ENCODE measurements at places on chromosomes 11 and 22.

DNA sequence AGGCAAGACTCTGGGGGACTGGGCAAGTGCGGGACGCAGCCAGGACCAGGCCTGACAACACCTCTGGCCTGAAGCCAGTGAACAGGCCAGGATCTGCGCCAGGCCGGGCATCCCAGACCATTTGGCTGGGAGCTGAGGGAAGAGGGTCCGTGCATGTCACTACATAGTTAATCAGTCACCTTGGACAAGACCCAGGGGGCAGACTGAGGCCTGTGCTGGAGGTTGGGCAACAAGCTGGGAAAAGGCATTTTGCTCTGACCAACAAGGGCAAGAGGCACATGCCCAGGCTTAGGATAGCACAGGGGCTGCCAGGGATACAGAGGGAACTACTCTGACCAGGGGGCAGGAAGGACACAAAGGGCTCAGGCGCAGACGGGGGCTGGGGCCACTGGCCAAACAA lies 7.0 kb upstream of the CHADL start:
- DNase-seq = no peak

- DNase-seq = no peak
These were observed 87.9 kb upstream of the CLPB start for GRCh38 chr11:72522186-72522585.

GRCh38 chr11:88689548-88690240 lies 352.2 kb upstream of the CTSC start:
- DNase-seq = no peak

DNA sequence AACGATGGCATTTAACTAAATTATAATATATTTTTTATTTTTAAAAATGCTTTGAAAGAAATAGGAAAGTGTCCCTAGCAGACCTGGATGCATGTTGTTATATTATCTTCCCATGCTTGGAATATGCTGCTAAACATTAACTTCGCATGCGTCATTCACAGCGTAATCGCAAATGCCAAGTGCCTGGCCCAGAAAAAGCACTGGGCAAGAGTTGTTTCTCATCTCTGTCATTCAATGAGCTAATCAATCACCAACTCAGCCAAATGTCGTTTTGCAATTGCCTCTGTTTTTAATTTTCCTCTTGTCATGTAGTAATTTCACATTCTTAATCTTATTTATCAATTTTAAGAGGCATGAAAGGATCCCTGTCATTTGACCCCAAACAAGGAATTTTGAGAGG lies 1421.9 kb downstream of the BRD1 start:
- no peak for DNase-seq

DNA sequence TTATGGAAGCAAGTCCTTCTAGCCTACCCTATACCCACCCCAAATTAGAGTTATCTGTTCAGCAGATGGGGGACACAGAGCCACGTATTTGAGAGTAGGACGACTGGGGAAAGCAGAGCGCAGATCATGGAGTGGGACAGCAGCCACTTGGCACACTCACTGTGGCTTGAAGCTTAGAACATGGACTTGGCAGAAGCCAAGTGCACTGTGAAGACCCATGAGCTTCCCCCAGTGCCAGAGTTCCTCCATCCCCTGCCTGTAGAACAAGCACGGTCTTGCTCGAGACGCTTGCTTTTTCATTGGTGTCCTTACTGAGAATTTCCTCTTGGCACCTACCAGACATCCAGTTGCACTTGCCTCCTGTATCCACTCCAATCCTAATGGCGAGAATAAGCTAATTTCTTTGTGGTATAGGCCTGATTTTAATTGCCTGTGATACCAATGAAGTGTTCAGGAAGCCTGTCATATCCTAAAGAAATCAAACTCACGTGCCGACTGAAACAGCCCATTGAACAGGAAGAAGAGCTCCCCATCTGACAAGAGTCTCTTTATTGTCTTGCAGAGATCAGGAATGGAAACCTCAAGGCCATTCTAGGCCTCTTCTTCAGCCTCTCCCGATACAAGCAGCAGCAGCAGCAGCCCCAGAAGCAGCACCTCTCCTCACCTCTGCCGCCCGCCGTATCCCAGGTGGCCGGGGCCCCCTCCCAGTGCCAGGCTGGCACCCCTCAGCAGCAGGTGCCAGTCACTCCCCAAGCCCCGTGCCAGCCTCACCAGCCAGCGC lies 166.9 kb downstream of the NAV2 start:
- DNase-seq = no peak

DNA sequence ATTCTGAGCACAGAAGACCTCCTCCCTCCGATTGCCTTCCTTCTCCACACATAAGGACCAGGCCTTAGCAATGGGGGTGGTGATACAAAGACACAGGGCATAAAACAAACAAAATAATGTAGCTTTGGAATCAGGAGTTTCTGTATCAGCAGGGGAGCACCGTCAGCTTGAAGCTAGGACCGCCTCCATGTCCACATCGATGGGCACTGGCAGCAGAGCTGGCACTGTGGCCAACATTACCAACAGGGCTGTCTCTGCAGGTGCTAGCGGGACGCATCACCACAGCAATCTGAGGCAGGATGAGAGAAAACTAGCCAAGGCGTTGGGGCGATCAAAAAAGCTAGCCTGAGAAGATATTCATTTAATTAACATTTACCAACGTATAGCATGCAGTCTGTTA lies 201.4 kb downstream of the MAML2 start:
- DNase-seq = no peak

GRCh38 chr11:78268591-78269410 lies 80.1 kb downstream of the USP35 start:
- no peak for DNase-seq

DNA sequence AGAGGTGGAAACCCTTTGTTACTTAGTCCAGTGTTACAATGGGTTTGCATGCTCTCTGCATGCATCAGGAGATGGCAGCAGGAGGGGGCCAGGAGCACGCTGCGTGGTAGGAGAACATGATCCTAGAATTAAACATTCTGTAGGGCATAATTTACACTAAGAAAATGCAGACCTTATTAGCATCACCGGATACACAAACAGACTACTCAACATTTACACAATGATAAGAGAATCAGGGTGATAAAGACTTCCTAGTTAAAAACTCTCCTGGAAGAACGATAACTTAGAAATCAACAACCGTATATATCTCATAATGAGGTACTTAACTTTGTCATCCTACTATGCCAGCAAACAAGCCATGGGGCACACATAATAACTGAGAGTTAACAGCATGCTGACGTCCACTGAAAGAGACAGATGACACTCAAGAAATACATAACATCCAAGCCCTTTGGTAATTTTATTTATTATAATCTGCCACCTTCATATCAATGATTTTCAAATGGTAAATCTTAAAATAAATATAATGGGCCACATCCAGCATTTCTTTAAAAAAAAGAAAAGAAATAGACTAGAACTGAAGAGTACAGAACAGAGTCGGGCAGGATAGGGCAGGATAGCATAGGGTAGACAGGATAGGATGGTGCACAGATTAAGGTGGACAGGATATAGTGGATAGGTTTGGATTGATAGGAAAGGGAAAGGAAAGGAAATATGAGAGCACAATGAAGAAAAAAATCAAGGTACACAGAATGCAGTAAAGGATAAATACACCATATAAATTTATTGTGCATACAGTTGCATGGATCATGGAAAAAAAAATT lies 27.5 kb downstream of the CADM1 start:
- no peak for DNase-seq

- DNase-seq = no peak
These were observed 33.9 kb upstream of the RIC3 start for GRCh38 chr11:8202516-8203413.

DNA sequence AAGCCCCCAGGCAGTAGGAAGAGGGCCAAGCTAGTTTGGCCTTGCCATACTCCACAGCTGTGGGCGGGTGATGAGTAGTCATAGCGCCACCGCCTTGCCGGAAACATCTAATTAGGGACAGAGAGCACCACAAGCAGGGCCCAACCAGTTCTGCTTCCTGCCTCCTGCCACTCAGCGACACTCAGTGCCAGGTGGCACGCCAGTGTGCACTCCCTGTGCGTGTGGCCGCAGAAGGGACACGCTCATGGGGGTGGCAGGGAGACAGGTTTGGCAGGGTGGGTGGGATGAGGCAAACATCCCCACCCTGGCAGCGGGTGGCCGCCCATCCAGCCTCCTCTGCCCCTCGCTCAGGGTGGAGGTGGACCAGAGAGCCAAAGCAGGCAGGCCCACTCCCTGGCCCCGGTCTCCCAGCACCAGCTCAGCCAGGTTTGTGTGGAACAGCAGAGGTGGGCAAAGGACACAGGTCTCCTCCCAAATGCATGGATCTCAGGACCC lies 4.9 kb downstream of the OVOL1 start:
- peak; percentile 68 for DNase-seq

DNA sequence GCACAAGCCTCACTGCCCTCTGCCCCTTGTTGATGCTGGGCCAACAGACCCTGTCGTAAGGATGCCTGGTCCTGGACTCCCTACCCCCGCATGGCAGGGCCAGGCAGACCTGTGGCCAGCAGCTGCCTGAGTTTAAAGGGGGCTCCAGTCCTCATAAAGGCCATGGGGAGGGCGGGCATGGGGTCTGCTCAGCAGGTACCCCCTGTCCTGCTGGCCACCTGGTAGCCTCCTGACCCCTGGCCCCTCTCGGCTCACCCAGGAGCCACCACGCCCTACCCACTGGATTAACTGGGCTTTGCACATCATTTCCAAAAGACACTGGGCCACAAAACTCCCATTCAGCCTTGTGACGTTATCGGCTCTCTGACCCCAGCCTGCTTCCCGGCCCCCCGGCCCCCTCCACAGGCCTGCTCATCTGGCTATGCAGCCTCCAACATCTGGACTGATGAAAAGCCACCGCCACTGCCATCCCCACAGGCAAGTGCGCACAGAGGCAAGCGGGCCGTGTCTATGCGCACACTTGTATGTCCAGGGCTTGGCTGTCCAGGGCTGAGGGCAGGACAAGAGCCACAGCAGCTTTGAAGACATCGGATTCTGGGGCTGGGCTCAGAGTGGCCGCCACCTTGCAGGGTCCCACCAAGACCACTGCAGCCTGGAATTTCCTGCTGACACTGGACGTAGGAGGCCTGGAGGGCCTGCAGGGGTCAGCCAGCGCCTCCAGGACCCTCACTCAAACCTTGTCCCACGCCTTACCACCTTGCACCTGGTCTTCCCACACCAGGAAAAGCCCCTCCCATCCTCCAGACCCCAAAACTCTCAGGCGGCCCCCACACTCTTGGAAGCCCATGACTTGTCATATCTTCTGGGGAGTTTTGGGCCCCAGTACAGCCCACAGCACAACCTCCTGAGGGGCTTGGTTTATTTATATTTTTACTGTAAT lies 48.7 kb downstream of the IGF2 start:
- no peak for DNase-seq

DNA sequence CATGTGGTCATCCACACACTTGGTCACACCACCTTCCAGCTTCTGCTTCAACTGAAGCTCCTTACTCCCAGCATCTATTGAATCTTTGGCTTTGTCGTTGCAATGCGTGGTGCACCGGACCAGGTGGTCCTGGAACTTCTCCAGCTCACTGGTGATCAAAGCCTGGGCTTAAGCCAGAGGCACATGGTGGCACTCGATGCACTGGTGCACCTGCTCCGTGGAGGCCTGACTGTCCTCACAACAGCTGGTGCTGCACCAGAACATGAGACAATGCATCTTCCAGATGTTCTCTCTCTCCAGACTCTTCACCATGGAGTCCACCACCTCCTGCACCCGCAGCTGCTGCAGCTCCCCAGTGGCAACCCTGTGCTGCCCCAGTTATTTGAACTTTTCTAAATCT lies 56.0 kb downstream of the CELSR1 start:
- DNase-seq = no peak

GRCh38 chr11:34501949-34502348 lies 11.6 kb downstream of the ELF5 start:
- DNase-seq = no peak
